Activated gamma-delta T cell treated with Interleukin-2 at 50 U/mL for 16 hours (primary cell): ENCODE measurements at places on chromosomes 7 and 10.

- no peak for DNase-seq
Observed at GRCh38 chr7:73442222-73442902, 8.8 kb downstream of the FZD9 start.

DNA sequence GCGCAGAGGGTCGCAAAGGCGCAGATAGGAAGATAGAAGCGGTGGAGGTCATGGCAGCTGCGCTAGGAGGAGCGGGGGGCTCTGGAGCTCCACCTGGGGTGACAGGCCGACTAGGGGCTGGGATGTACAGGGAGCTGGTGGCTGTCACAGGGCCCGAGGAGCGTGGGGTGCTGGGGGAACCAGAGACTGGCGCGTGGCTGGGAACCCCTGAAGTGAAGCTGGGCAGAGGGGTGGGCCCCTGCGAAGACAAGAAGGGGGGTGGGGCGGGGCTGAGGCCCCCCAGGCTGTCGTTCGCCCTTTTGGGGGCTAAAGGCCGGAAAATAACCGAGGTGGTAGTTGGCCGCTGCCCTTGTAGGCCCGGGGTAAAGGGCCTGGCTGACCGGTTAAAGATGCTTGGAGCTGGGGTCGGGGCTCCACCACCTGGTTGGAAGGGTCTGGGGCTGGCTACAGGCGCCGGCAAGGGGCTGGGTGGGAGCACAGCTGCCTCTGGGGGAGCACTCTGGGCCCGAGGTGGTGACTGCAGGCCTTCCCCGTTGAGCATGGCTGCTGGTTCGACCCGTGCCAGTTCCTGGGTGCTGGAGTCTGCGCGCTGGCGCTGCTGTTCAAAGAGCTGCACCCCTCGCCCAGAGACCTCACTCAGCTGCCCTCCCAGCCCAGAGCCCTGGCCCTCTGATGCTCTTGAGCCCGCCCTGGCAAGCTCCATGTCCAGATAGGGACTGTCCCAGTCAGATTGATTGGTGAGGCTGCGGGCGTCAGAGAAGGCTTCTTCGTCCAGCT lies 6.8 kb upstream of the MYOZ1 start:
- DNase-seq = no peak

DNA sequence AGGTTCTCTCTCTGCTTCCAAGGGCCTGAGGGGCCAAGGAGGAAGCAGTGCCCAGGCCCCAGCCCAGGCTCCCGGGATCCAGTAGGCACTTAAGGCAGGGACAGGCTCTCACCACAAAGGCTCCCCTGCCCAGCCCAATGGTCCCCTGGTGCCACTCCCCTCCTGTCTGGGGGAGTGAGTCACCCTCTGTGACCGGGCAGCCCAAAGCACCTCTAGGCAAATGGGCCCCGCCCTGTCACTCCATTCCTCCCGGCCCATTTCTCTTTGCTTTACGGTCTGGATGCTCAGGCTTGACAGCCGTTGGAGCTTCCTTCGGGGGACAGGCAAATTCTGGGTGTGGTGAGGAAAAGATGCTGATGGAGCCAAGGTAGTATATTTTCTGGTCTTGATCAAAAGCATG lies at the start of gene CALHM3:
CALHM3 (minus strand) TSS at position 106 of the 400 bp plus-strand sequence. CDS start 208 bp downstream, outside the sequence.
- DNase-seq = no peak

DNA sequence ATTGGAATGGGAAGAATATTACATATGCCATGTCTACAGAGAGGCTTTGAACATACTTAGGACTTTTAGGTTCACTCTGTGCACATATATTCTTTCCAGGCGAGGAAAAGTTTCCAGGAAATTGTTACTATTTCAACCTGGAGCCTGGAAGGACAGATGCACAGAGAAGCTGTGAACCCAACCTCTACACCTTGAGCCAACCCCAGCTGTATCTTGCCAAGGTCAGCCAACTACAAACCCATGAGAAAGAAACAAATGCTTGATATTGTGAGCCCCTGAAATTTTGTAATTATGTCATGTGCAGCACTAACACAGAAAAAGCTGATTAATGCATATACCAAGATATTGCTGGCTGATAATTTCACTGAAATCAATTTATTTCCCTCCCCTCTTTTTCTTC lies 404.9 kb downstream of the GLRX3 start:
- no peak for DNase-seq

- DNase-seq = no peak
Observed at GRCh38 chr10:68924593-68924992, 23.5 kb downstream of the DDX50 start.

GRCh38 chr7:136869991-136870865 lies 1.8 kb downstream of the CHRM2 start:
- DNase-seq = no peak
